Nephron progenitor cell (in vitro differentiated cells): ENCODE measurements at places on chromosomes 2 and 18.

DNA sequence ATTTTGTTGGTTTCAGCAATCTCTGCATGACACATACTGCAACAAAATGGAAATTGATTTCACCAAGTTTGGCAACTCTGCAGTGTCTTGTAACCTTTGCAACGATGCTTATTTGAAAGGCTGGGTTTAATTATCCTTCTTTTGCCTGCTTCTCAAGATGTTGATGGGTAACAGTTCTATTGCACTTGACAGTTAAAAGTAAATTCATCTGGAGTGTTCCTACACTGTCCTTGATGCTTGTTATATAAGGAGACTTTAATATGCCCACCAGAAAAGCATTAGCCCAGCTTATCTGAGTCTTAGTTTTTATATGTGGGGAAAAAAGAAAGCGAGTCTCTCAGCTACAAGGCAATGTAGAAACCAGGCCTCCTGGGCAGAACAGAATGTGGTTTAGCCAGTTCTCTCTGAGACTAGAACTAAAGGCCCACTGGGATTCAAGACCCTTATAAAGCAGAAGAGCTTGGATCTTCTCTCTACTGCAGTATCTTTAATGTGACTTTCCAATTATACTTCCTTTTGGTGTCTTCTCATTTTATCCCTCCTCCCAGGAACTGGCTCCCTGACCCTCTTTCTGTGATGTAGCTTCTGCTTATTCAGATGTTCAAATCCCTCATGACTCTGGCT is 106.8 kb upstream of the LYPD6 start:
- DNase-seq: no peak

- DNase-seq: no peak
Observed at GRCh38 chr2:27914805-27915175, 24.3 kb downstream of the BABAM2 start.

DNA sequence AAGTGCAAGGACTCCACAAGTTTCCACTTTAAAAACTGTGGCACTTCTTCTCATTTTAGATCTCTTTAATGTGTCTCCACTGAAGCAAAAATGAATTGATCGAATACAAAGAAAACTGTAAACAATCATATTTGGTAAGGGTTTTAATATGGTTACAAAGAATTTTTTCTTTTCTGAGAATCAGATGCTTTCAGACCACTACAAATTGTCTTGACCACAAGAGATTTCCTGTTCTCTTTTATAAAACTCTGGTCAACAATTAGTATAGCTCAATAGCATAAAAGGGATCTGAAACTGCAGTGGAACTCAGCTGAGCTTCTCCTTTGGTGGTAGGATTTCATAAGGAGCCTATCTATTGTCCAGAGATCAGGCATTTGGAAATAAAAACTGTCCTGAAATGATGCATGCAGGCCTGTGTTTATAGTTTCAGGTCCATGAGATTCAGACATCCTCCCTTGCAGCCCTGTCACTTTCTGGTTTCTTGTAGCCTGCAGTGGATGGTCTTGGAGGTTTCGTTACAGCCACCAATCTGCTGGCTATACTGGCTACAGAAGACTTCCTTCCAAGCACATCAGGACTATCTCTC is 120.0 kb downstream of the DOCK10 start:
- DNase-seq: no peak

GRCh38 chr2:2621855-2622254 is 290.8 kb upstream of the MYT1L start:
- DNase-seq: no peak

DNA sequence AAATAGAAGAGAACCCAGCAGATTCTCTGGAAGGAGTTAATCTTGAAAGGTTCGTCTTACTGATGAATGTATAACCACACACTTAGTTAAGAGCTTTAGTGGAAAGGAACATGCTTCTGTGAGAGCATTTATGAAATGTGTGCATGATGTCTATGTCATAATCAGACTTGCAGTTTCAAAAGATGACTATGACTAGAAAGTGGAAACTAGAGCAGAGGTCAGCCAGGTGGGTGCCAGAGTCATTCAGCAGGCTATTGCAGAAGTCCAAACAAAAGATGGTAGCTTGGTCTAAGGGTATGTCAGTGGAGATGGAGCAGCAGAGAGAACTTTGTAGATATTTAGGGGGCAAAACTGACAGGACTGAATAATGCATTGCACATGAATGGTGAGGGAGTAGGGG is 825.8 kb downstream of the DCC start:
- DNase-seq: no peak

GRCh38 chr2:8224347-8225190 is 457.3 kb upstream of the ID2 start:
- DNase-seq: no peak

GRCh38 chr2:222656526-222657446 is 894 bp upstream of the FARSB start:
- peak; percentile 9 for DNase-seq

DNA sequence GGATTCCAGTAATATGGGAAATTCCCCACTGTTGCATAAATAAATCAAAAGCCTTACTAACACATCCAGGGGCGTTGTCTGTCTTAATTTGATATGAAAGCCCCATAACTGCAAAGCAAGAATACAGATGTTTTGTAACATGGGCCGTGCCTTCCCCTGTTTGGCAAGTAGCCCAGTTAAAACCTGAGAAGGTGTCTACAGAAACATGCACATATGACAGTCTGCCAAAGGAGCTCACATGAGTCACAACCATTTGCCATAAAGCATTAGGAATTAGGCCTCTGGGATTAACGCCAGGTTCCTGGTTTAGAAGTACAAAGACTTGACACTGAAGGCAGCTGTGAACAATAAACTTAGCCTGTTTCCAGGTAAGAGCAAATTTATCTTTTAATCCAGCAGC is 43.1 kb upstream of the LONRF2 start:
- DNase-seq: no peak

GRCh38 chr2:173545364-173545763 is 190.7 kb downstream of the CDCA7 start:
- no peak for DNase-seq

- DNase-seq: no peak
Observed at GRCh38 chr2:209496586-209496982, 72.7 kb downstream of the MAP2 start.

DNA sequence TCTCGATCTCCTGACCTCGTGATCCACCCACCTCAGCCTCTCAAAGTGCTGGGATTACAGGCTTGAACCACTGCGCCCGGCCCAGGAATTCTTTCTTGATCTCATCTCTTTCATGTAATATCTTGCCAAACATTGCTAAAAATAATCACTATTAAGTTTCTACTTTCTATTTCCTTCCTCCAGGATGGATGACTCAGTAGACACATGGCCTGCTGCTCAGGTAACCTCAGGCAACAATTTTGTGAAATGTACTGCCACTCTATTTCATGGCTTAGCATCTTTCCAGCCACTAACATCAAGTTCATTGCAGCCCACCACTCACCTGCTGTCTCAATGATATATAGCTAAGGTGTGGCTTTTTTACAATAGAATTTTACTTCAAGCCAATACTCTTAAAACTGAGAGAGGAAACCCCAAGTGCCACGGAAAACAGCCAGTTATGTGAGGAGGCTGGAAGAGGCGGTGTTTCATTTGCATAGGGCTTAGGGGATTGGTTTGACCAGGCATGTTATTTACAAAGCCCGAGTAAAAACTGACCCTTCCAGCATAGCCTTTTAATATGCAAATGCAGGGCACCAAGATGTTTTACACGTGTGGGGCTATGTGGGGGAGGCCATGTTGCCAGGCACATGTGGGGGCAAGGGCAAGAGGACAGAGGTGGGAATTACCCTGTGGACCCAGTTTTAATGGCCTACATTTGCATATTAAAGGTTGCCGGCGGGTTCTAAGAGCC is 11.3 kb upstream of the SUMO1 start:
- DNase-seq: no peak

GRCh38 chr18:9613550-9614400 is 584 bp downstream of the PPP4R1 start:
- peak; percentile 70 for DNase-seq
